ENCODE measurements at places on chromosomes 13 and 19.

DNA sequence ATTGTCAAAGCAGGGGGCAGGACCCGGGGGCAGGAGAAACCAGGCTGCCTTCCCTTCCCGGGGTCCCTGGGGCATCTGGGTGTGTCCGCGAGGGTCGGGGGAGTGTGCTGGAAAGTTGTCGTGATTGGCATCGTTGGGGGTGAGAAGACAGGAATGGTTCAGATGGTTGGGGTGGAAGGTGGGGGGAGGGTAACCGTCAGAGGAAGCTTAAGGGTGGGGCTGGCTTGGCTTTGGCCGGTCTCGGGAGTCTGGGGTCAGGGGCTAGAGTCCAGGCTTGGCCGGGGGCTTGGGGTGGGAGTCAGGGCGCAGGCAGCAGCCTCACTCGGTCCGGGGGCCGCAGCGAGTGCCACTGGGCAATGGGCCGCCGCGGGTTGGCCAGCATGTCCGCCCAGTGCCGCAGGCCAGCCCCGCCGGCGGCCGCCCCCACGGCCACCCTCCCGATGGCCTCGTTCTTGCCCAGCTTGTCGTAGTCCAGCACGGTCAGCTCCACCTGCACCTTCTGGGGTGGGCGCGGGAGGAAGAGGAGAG lies 6.8 kb upstream of the DNAAF3 start:
- DNase-seq: no peak

DNA sequence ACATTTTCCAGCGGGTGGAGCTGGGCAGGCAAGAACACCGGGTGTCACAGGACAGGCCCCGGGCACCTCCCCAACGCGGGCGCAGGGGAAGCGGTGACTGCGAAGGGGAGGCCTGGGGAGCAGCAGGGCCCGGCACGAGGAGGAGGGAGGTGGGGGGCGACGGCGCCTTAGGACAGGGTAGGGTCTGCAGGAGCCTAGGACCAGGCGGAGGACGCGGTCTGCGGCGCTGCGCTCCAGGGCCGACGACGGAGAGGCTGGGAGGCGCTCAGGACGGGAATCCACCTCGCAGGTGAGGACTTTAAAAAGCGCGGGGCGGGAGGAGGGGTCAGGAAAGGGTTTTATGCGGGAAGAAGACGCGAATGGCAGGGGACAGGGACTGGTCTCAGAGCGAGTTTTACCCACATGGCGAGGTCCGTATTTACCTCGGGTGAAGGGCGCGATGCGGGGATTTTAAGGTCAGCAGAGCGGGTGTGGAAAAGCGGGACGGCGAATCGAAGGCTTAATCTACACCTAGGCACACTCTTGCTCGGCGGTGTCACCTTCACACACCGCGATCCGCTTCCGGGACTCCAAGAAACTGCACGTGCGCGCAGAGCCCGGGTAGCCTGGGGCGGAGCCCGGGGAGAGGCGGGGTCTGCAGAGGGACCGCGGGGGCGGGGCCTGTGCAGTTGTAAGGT lies 13.5 kb downstream of the ERVV-2 start:
- DNase-seq: peak; percentile 60

- DNase-seq: peak; percentile 72
Measured at GRCh38 chr19:40219721-40220276, 1.6 kb upstream of the TTC9B start.

GRCh38 chr13:21897161-21897560 lies 226.3 kb downstream of the FGF9 start:
- DNase-seq: no peak

DNA sequence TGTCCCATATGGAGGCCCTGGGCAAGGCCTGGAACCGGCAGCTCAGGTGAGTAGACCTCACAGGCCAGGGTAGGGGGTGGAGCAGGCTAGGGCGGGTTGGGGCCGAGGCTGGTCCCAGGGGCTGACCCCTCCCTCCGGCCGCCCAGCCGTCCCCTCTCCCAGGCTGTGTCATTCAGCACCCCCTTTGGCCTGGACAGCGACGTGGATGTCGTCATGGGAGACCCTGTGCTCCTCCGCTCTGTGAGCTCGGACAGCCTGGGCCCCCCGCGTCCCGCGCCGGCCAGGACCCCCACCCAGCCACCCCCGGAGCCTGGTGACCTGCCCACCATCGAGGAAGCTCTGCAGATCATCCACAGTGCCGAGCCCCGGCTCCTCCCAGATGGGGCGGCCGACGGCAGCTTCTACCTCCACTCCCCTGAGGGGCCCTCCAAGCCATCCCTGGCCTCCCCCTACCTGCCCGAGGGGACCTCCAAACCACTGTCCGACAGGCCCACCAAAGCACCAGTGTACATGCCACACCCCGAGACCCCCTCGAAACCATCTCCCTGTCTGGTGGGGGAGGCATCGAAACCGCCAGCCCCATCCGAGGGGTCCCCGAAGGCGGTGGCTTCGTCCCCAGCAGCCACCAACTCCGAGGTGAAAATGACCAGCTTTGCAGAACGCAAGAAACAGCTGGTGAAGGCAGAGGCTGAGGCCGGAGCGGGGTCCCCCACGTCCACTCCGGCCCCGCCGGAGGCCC lies 16.0 kb downstream of the CAMSAP3 start:
- no peak for DNase-seq

- no peak for DNase-seq
Measured at GRCh38 chr13:113962386-113962785, 11.5 kb downstream of the C13orf46 start.

DNA sequence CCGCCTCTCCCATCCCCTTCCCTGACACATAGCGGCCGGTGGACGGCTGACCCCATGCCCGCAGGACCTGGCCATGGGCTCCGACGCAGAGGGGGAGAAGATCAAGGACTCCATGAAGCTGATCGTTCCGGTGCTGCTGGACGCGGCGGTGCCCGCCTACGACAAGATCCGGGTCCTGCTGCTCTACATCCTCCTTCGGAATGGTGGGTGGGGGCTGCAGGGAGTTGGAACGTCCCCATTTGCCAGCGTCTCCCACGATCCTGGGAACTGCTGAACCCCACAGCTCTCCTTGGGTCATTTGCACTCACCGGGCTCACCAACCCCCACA lies 7.6 kb downstream of the STXBP2 start:
- no peak for DNase-seq

DNA sequence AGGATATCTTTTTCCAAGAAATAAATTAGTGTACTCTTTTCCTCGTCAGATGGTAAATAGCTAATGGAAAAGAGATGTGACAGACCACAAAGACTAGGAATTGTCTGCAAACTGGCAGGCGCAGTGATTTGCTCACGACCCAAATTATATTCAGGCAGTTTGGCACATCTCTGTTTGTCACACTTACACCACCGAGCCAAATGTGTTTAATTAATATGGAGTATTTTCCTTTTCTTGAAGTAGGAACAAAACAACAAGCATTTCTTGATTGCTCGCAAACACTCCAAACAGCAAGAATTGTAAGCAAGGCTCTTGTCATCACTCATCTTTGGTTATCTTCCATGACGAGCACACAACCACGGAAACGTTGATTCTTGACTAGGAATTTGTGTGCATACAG lies 884.2 kb downstream of the PCDH9 start:
- no peak for DNase-seq

- peak; percentile 92 for DNase-seq
Measured at GRCh38 chr13:48976576-48977285, 1.0 kb downstream of the FNDC3A start.

GRCh38 chr19:29410601-29411000 lies 115.2 kb upstream of the VSTM2B start:
- no peak for DNase-seq
